Ascending aorta (tissue), 2 donors: ENCODE measurements at places on chromosomes 7 and 10. TPM values are rescaled to one million over a fixed set of nuclear protein-coding genes. Genes with fewer than 3 reads are reported as not detected.

DNA sequence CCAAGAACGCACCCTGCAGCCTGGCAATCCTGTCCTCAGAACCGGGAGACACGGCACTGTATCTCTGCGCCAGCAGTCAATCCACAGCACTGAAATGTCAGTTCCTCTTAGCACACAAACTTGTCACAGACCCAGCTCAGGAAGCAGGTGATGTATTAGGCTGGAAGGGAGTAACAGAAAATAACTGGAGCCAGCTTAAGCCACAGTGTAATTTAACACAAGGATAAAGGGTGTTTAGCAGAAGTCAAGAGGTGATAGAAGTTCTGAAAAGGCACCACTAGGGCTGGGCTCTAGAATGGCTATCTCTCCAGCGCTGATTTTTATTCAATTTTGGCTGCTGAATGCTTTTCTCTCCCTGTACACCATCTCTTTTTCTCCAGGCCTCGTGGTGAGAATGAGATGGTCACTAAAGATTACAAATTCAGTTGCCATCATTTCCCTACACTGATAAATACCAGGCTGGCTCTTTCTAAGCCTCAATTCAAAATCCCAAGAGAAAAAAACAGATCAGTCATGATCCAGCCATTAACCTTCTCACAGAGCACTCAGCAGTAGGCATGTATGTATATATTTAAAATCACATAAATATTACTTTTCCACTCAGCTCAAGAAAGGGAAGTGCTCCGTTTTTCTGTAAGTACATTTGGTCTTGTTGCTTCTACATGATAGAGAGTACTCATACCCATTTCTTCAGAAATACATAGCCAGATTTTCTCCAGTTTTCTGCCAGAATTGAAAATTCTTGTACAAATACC lies 102.7 kb upstream of the PRSS1 start:
- H3K27me3 ChIP-seq, result no peaks in the 10 kb centered on the region
- H3K4me3 ChIP-seq, result no peak overlapping the region
- no peak for DNase-seq
- H3K27ac ChIP-seq, result no peak overlapping the region
- no peaks in the 10 kb centered on the region for H3K36me3 ChIP-seq

GRCh38 chr10:70648427-70648826 lies 23.9 kb upstream of the ADAMTS14 start:
- no peak for DNase-seq
- no peaks in the 10 kb centered on the region for H3K27me3 ChIP-seq
- no peak overlapping the region for H3K4me3 ChIP-seq
- no peaks in the 10 kb centered on the region for H3K4me1 ChIP-seq
- H3K36me3 ChIP-seq, result no peaks in the 10 kb centered on the region
- no peak overlapping the region for H3K27ac ChIP-seq

GRCh38 chr10:56178210-56178609 lies 182.8 kb downstream of the ZWINT start:
- H3K36me3 ChIP-seq, result no peaks in the 10 kb centered on the region
- no peaks in the 10 kb centered on the region for H3K27me3 ChIP-seq
- no peak overlapping the region for H3K27ac ChIP-seq
- no peak overlapping the region for H3K4me3 ChIP-seq

KDM7A gene
- 65.1 TPM for total RNA-seq

GNAT3 gene
- not detected for total RNA-seq

SLC13A1 gene
- not detected for total RNA-seq
